ENCODE measurements at places on chromosomes 7 and 10. TPM values are rescaled to one million over a fixed set of nuclear protein-coding genes. Genes with fewer than 3 reads are reported as not detected.

GRCh38 chr10:62373995-62374861 is at the start of gene ZNF365:
Gene ZNF365, plus strand, starts transcription at chr10:62374369. Its CDS starts 1,825 bp downstream, at chr10:62376194.
- peak; percentile 70 for DNase-seq

The RBP4 gene
- not detected for total RNA-seq

- DNase-seq, result no peak
Measured at GRCh38 chr7:95508780-95509179, 23.0 kb downstream of the ASB4 start.

- no peak for DNase-seq
Measured at GRCh38 chr7:99579281-99579955, 18.6 kb upstream of the TMEM225B start.

DNA sequence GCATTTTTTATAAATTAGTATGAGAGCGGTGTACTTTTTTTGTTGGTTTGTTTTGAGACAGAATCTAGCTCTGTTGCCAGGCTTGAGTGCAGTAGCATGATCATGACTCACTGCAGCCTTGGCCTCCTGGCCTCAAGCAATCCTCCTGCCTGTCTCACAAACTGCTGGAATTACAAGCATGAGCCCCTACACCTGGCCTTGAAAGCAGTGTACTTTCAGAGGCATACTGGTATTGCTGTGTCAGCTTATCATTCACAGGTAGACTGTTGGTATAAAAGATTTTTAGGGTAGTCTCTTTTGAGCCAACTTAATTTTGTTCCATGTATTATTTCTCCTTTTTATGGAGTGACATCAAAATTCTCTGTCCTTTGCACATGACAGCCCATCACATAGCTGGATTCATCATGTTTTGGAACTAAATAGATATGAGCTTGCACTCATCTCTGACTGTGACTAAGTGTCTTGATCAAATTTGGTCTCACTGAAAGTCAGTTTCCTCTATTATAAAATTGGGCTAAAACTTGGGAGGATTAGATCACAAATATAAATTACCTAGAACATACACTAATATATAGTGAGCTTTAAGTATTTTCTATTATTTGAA is 12.4 kb downstream of the GNAT3 start:
- no peak for DNase-seq

DNA sequence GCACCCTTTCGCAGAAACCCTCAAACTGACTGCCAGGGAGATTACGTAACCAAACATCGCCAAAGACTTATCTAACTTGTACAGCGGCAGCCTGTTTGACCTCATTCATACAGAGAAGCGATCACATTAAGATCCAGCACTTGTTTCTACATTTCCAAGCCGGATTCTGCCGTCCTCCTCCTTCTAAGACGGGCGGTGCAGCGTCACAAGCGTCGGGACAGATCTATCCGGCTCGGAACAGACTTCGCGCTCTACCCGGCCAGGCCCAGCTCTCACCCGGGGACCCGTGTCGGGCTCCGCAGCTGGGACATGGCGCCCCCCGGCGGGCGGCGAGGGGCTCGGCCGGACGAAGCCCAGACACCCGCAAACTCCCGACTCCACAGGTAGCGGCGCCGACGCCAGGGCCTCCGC is 373 bp downstream of the H2AZ2 start:
- DNase-seq, result peak; percentile 93

- no peak for DNase-seq
Measured at GRCh38 chr7:120675076-120675475, 182.9 kb downstream of the TSPAN12 start.

GRCh38 chr10:18409599-18410397 is 241.6 kb downstream of the NSUN6 start:
- no peak for DNase-seq

The OR2A42 gene
- not detected for total RNA-seq

The STRIP2 gene
- 41.3 TPM for total RNA-seq

- no peak for DNase-seq
Measured at GRCh38 chr10:120387326-120387725, 69.7 kb upstream of the PLPP4 start.

GRCh38 chr7:78057571-78057970 is 259.0 kb downstream of the PHTF2 start:
- no peak for DNase-seq

The TMEM130 gene
- 0.23 TPM for total RNA-seq

- no peak for DNase-seq
Measured at GRCh38 chr10:103580430-103580829, 86.9 kb downstream of the NEURL1 start.

- no peak for DNase-seq
Measured at GRCh38 chr10:70753841-70754621, 31.1 kb downstream of the TBATA start.

GRCh38 chr10:63132651-63133055 is 475 bp upstream of the NRBF2 start:
- DNase-seq, result no peak

- no peak for DNase-seq
Measured at GRCh38 chr7:157907091-157907490, 570.3 kb downstream of the DNAJB6 start.

DNA sequence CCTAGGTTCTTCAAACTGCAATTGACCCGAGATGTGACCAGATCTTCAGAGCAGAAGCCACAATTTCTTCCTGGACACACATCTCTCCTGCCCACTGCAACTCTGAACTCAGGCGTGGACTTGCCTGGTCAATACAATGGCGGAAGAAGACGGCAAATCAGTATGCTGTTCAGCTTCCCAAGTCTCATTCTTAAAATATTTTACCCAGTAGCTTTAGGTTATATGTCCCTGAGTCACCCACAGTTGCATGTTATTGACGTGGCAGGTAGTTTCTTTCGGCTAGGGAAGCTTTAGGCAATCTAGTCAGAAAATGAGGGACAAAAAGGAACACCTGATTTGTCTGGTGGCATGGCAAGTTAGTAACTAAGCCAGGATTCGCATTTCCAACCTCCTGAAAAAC is 22.5 kb downstream of the CEP41 start:
- DNase-seq, result no peak

The FAM25G gene
- total RNA-seq, result not detected

The PPP1R17 gene
- total RNA-seq, result not detected

The MKI67 gene
- total RNA-seq, result 244 TPM

DNA sequence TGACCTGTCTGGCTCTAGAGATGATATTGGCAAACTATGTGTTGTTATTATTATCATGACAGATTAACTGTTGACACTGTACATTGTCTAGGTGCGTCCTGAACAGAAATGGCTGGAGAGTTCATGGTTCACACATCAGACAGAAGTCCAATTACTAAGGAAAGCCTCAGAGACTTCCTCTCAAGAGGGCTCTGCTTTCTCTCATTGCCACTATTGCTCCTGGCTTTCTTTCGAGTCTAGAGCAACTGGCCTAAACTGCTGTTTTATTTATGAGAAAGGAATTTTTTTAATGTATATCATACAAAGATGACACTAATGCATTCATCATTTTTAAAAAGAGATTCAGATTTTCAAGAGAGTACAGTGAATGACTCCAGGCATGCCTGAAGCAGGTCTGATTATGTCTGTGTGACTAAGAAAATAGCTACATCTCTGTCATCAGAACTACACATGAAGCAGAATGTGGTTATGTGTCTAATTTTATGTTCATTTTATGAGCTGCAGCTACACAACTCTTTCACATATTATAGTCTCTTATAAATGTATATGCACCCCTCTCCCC is 30.4 kb downstream of the NRCAM start:
- no peak for DNase-seq

- DNase-seq, result no peak
Measured at GRCh38 chr10:24898501-24898900, 53.9 kb downstream of the PRTFDC1 start.

The GRB10 gene
- total RNA-seq, result 9.5 TPM

DNA sequence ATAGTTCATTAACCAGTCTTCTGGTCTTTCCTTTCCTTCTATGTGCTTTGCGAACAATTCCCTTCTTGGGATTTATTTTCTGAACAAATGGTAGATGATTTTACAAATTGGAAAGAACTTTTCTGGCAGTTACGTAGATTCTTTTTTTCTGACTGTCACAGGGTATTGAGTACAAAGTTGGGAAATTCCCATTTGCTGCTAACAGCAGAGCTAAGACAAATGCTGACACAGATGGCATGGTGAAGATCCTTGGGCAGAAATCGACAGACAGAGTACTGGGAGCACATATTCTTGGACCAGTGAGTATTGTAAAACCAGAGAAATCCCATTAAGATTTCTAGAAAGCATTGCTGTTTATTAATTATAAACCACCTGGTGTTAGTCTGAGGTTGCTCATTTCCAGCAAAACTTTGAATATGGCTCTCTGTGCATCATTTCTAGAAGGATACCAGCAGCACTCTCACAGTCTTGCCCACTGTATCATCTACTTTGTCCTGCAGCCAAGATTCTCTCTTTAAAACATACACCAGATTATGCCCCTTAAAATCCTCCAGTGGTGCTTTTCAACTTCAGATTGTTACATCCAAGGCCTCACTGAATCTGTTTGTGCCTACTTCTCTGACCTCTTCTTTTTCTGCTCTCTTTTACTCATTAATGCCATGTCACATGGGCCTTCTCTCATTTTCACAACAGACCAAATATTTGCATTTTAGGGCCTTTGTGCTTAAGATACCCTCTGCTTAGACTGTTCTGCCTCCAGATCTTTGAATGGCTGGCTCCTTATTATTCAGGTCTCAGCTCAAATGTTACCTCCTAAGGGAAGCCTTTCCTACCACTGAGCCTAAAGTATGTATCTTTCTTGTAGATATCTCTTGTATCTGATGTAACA is 27.0 kb downstream of the DLD start:
- DNase-seq, result no peak

The C7orf25 gene
- 5.4 TPM for total RNA-seq

GRCh38 chr10:99292159-99292558 is 37.0 kb upstream of the CNNM1 start:
- no peak for DNase-seq

The TCAF2 gene
- total RNA-seq, result 50.6 TPM

The OTUD1 gene
- total RNA-seq, result 6.5 TPM

DNA sequence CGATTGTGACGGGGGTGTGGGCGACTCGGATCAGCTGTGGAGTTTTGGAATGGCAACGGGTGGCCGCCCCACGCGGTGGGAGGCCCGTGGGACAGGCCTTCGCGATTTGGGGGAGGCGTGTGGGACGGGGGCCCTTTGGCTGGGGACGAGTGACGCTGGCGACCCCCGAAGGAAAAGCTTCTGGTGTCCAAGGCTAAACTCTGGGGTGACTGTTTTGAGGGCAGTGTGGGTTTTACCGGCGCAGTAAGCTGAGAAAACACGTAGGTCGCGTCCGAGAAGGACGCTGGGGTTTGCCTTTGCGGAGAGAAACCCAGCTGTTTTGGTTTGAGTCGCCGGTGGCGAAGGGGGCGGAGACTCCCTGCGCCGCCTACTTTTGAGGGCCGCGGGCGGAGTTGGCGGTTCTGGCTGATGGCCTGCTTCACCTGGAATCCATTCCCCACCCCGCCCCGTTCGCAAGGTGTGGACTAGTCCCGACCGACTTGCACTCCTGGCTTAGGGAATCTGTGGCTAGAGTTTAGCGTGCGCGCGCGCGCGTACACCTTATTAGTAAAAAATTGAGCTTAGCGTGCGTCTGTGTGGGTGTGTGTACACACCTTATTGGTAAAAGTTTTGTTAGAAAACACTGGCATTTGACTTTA is 606 bp downstream of the TAX1BP1 start:
- peak; percentile 93 for DNase-seq

GRCh38 chr10:28722065-28722803 is 44.9 kb downstream of the BAMBI start:
- peak; percentile 28 for DNase-seq

- DNase-seq, result peak; percentile 57
Measured at GRCh38 chr7:132526111-132526740, 50.0 kb downstream of the PLXNA4 start.

DNA sequence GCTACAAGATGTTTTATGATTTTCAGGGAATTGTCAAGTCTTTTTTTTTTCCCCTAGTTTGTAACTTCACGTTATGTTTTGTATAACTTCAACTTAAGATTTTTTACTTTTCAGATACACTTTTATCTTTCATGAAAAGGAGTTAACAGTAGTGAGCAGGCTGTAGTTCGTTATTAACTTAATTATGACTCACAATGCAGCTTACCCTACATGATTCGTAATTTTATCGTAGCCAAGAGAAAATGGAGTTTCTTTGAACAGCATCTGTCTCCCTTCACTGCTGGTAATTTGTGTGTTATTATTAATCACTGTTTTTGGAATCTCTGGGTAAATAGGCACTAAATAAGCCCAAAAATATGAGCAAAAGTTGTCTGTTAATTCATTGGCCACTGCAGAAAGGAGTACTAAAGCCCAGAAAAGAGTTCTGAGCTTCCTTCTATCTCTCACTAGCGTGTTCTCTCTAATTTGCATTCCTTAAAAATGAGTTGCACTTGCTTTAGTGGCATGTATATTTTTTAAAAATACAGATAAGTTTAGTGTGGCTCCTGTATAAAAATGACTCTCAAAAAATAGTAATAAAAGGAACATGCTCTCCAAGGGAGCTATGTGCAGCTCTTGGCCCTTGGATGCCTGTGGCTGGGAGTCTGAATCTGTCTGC is 36.1 kb downstream of the RALA start:
- DNase-seq, result no peak

The AKR1C8 gene
- total RNA-seq, result not detected

- DNase-seq, result no peak
Measured at GRCh38 chr10:85641479-85642009, 725.1 kb downstream of the GRID1 start.

- DNase-seq, result no peak
Measured at GRCh38 chr7:69105092-69105491, 493.2 kb upstream of the AUTS2 start.

GRCh38 chr10:66931340-66931948 is 5.6 kb downstream of the LRRTM3 start:
- DNase-seq, result peak; percentile 3

GRCh38 chr10:75110006-75110632 is 1.3 kb upstream of the SAMD8 start:
- DNase-seq, result peak; percentile 23

The PLXDC2 gene
- total RNA-seq, result not detected

DNA sequence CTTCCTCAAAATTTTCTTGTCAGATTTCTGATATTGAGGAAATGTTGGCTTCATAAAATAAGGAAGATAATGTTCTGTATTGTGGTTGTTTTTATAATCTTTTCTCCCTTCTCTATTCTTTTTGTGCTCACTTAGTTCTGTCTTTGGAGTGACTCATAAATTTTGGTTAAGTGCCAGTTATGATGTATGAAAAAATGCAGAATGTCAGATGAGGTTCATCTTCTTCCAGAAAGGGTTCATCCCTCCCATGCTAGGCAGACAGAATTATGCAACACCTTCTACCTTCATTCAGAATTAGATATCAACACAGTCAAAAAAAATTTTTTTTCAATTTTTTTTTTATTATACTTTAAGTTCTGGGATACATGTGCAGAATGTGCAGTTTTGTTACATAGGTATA is 36.6 kb upstream of the CYP2C19 start:
- no peak for DNase-seq

The SEMA3A gene
- total RNA-seq, result 1.4 TPM

DNA sequence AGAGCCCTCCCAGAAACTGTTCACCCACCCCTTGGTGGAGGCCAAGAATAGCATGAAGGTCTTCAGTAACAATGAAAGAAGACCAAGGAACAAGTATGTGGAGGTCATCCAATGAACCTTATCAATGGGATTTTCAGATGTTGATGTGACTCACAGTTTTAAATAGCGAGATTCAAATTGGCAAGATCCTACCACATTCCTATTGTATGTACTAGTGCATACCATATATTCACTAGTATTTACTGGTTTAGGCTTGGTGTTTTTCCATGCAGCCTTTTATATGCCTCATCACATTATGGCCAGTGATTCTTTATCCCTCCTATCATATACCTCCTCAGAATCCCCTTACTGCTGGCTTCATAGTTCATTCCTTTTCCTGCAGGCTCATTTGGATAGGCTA is 54.4 kb downstream of the ITGB8 start:
- no peak for DNase-seq

- DNase-seq, result no peak
Measured at GRCh38 chr7:135501402-135501801, 8.5 kb downstream of the CNOT4 start.

Measured in activated CD4-positive, alpha-beta T cell treated with anti-CD3 and anti-CD28 coated beads for 36 hours (primary cell).